ENCODE measurements at places on chromosomes 7 and 10. TPM values are rescaled to one million over a fixed set of nuclear protein-coding genes. Genes with fewer than 3 reads are reported as not detected.

- H3K27me3 ChIP-seq, result no peaks in the 10 kb centered on the region
- no peak for DNase-seq
- no peak overlapping the region for H3K4me3 ChIP-seq
- H3K4me1 ChIP-seq, result no peaks in the 10 kb centered on the region
- H3K27ac ChIP-seq, result no peak overlapping the region
- no peaks in the 10 kb centered on the region for H3K36me3 ChIP-seq
These were observed 10.4 kb downstream of the C10orf120 start for GRCh38 chr10:122689146-122689820.

- no peaks in the 10 kb centered on the region for H3K27me3 ChIP-seq
- H3K4me3 ChIP-seq, result no peak overlapping the region
- H3K4me1 ChIP-seq, result no peaks in the 10 kb centered on the region
- DNase-seq, result no peak
- H3K27ac ChIP-seq, result no peak overlapping the region
These were observed 53.6 kb upstream of the ZPBP start for GRCh38 chr7:50146692-50147091.

- DNase-seq, result no peak
- H3K36me3 ChIP-seq, result no peaks in the 10 kb centered on the region
- H3K27ac ChIP-seq, result no peak overlapping the region
- peak overlapping the region; percentile 89 for H3K4me3 ChIP-seq
These were observed 2.6 kb upstream of the ZNF503 start for GRCh38 chr10:75403939-75404814.

- no peak for DNase-seq
- no peaks in the 10 kb centered on the region for H3K4me1 ChIP-seq
- no peaks in the 10 kb centered on the region for H3K36me3 ChIP-seq
- no peak within 1 kb of the TSS for H3K27ac ChIP-seq
- H3K27me3 ChIP-seq, result no peaks in the 10 kb centered on the region
These were observed at the start of gene ZNF727 for GRCh38 chr7:64045301-64046040. Gene ZNF727 (plus strand): TSS chr7:64045434. CDS start chr7:64045622, 188 bp downstream.

DNA sequence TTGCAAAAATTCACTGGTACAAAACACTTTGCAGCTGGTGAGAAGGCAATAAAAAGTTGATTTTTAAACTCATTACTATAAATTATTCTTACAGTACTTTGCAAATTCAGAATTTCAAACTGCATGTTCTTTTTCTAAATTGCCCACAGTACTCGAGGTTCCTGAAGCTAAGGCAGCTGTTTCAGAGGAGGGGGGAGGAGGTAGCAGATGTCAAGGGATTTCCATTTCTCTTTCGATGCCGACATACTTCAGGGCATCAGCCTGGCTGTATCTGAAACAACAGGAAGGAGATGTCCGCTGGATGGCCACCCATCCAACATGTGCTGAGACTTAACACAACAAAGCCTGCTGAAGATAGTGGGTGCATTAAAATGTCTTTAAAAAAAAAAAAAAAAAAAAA lies 76.7 kb downstream of the EZH2 start:
- no peak overlapping the region for H3K27ac ChIP-seq
- H3K27me3 ChIP-seq, result no peaks in the 10 kb centered on the region
- no peak overlapping the region for H3K4me3 ChIP-seq
- no peaks in the 10 kb centered on the region for H3K4me1 ChIP-seq
- peaks cover 31% of the 10 kb centered on the region for H3K36me3 ChIP-seq
- DNase-seq, result no peak

- H3K27me3 ChIP-seq, result peaks cover 10% of the 10 kb centered on the region
- DNase-seq, result no peak
- no peaks in the 10 kb centered on the region for H3K4me1 ChIP-seq
- H3K36me3 ChIP-seq, result no peaks in the 10 kb centered on the region
These were observed 161.0 kb downstream of the HERPUD2 start for GRCh38 chr7:35533902-35534301.

DNA sequence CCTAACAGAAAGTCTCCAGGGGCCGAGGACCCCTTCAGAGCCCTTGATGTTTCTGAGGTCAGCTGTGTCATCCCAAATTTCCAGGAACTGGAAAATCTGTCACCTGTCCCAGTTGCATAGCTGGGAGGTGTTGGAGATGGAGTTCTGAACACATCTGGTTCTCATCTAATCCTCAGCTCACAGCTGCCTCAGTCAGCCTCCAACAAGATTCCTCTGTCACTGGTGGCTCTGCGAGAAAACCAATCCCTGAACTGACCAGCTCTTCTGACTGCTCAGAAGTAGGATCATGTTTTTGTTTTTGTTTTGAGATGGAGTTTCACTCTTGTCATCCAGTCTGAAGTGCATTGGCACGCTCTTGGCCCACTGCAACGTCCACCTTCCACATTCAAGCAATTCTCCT lies 37.6 kb upstream of the MYL10 start:
- peaks cover 5% of the 10 kb centered on the region for H3K27me3 ChIP-seq
- no peak for DNase-seq
- H3K27ac ChIP-seq, result no peak overlapping the region
- no peak overlapping the region for H3K4me3 ChIP-seq
- H3K4me1 ChIP-seq, result no peaks in the 10 kb centered on the region

GRCh38 chr10:62384447-62385081 lies 10.4 kb downstream of the ZNF365 start:
- DNase-seq, result peak; percentile 55
- H3K4me3 ChIP-seq, result peak overlapping the region; percentile 15
- H3K27ac ChIP-seq, result peak overlapping the region; percentile 92
- peaks cover 40% of the 10 kb centered on the region for H3K4me1 ChIP-seq
- no peaks in the 10 kb centered on the region for H3K36me3 ChIP-seq

DNA sequence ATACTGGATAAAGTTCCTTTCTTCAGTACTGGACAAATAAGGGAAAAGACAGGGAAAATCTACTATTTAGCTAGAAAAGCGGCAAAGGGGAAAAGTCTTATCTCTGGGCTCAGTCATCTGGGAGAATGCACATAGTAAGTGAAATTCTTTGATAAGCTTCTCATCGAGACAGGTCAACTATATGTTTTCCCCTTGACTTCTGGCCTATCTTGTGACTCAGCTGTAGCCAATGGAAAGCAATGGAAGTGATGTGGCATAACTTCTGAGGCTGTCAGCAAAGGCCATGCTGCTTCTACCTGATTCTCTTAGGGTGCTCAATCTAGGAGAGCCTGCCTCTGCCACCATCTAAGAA lies 91.9 kb downstream of the PCGF5 start:
- no peak overlapping the region for H3K27ac ChIP-seq
- H3K27me3 ChIP-seq, result no peaks in the 10 kb centered on the region
- H3K36me3 ChIP-seq, result no peaks in the 10 kb centered on the region
- peaks cover 8% of the 10 kb centered on the region for H3K4me1 ChIP-seq

DNA sequence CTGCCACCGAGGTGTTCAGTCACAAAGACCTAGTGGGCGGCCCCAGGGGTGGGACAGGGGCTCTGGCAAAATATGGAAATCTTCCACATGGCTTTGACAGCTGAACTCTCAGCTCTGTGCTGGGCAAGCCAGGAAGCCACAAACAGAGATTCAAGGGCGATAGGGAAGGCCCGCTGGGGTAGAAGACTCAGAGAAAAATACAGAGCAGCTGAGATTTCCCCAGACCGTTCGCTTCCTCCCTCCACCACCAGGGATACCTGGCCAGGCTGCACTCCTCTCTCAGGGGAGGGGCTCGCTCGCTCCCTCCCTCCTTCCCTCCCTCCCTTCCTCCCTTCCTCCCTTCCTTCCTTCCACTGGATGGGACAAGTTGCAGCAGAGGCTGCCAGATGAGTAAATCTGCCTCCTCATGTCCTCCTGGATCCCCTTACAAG lies 260.5 kb downstream of the PRPF18 start:
- peaks cover 10% of the 10 kb centered on the region for H3K4me1 ChIP-seq
- H3K27me3 ChIP-seq, result no peaks in the 10 kb centered on the region
- H3K27ac ChIP-seq, result no peak overlapping the region
- DNase-seq, result no peak
- H3K4me3 ChIP-seq, result no peak overlapping the region
- H3K36me3 ChIP-seq, result peaks cover 6% of the 10 kb centered on the region

DNA sequence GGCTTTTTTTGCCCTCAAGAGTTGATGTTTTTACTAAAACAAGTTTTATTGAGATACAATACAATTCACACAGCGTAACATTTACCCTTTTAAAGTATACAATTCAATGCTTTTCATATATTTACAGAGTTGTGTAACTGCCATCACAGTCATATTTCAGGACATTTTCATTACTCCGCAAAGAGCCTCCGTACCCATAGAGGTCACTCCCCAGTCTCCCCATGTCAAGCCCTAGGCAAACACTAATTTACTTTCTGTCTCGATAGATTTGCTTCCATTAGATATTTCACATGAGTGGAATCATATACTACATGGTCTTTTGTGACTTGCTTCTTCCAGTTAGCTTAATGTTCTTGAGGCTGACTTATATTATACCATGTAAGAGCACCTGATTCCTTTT lies 183.8 kb downstream of the PRKCQ start:
- peaks cover 8% of the 10 kb centered on the region for H3K4me1 ChIP-seq
- DNase-seq, result no peak
- no peak overlapping the region for H3K27ac ChIP-seq
- no peaks in the 10 kb centered on the region for H3K27me3 ChIP-seq
- no peaks in the 10 kb centered on the region for H3K36me3 ChIP-seq
- H3K4me3 ChIP-seq, result no peak overlapping the region

DNA sequence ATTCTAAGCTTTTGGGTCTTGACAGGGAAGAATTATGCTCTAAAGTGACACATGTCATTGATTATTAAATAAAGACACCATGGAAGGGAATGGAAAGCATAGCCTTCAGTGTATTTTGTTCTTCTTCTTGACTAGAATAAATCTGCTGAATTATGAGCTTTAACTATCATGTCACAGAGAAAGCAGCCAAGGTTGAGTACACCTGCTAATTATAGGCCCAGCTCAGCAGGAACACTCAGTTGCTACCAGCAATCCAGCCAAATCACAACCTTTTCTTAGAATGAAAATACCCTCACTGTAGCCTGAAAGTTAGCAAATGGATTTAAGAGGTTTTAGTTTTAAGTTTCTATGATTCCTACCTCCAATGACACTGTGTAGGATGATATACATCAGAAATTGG lies 225.3 kb upstream of the RHOBTB1 start:
- DNase-seq, result no peak
- no peaks in the 10 kb centered on the region for H3K36me3 ChIP-seq

- peaks cover 16% of the 10 kb centered on the region for H3K4me1 ChIP-seq
- H3K27me3 ChIP-seq, result no peaks in the 10 kb centered on the region
- no peak overlapping the region for H3K4me3 ChIP-seq
- DNase-seq, result no peak
These were observed 4.6 kb downstream of the UFSP1 start for GRCh38 chr7:100884736-100885439.

GRCh38 chr7:29140873-29141468 lies 5.4 kb downstream of the CPVL start:
- no peak overlapping the region for H3K4me3 ChIP-seq
- H3K27ac ChIP-seq, result no peak overlapping the region

DNA sequence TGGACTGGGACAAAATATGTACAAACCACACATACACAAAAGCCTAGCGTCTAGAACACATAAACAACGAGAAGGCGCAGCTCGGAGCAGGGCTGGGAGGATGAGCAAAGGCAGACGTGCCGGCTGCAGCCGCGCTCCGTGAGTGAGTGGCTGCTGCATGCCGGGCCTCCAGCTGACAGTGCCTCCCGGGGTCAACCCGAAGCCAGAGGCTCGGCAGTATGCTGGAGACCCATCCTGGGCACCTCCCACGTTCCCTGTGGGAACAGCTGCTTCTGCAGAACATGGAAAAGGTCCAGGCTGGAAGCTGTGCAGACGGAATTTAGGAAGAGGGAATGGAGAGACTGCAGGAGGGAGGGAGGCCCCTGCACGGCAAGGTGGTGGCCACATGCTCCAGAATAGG lies 3.6 kb upstream of the GPR146 start:
- H3K4me1 ChIP-seq, result peaks cover 19% of the 10 kb centered on the region
- DNase-seq, result no peak
- H3K4me3 ChIP-seq, result no peak overlapping the region
- H3K27me3 ChIP-seq, result no peaks in the 10 kb centered on the region
- H3K36me3 ChIP-seq, result no peaks in the 10 kb centered on the region

- H3K27ac ChIP-seq, result peak overlapping the region; percentile 28
- no peaks in the 10 kb centered on the region for H3K4me1 ChIP-seq
- peak; percentile 56 for DNase-seq
- no peaks in the 10 kb centered on the region for H3K36me3 ChIP-seq
- no peaks in the 10 kb centered on the region for H3K27me3 ChIP-seq
These were observed 234.3 kb upstream of the TEX47 start for GRCh38 chr7:89029864-89030263.

- H3K4me3 ChIP-seq, result no peak overlapping the region
- H3K27me3 ChIP-seq, result no peaks in the 10 kb centered on the region
- no peaks in the 10 kb centered on the region for H3K36me3 ChIP-seq
- no peak overlapping the region for H3K27ac ChIP-seq
These were observed 353.2 kb upstream of the KLF6 start for GRCh38 chr10:4138146-4138721.

- peaks cover 12% of the 10 kb centered on the region for H3K36me3 ChIP-seq
- no peaks in the 10 kb centered on the region for H3K4me1 ChIP-seq
- H3K4me3 ChIP-seq, result no peak overlapping the region
- no peaks in the 10 kb centered on the region for H3K27me3 ChIP-seq
These were observed 10.7 kb upstream of the NFKB2 start for GRCh38 chr10:102384606-102385429.

DNA sequence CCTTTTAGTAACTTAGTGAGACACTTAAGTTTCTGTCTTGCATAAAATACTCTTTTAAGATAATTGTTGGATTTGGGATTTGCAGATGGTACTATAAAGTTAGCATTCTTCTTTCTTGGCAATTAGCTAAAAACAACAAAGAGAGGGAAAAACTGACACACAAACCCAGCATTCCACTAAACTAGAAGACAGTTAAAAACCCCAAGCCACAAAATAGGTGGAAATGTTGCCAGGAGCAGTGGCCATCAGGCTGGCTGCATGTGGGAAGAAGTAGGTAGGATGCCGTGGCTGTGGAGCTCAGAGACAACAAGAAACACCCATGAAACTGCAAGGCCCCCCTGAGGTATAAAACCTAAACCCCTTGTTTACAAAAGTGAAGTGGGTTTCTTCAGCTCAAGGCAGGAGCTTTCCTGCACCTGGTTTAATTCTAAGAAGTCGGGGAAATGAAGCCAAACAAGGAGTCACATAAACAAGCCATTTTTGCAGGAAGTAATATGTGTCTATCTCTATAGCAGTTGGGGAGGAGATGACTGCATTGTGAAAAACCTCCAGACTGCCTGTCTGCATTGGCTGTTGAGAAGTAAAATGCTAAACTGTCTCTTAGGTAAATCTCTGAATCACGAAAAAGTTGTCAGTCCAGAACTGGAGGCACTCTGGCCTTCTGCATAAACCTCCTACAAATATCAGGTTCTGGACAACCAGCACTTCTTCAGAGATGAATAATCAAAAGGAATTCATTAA lies 9.5 kb downstream of the RAB18 start:
- H3K27me3 ChIP-seq, result no peaks in the 10 kb centered on the region
- H3K4me1 ChIP-seq, result no peaks in the 10 kb centered on the region
- peaks cover 11% of the 10 kb centered on the region for H3K36me3 ChIP-seq

INMT gene
- 0.09 TPM for total RNA-seq

NAPEPLD gene
- 8.7 TPM for total RNA-seq

MLXIPL gene
- total RNA-seq, result 0.41 TPM

AKR1E2 gene
- 1.4 TPM for total RNA-seq

KCNH2 gene
- total RNA-seq, result 4.6 TPM

RPS24 gene
- 1,230 TPM for total RNA-seq

IL6 gene
- total RNA-seq, result 2.5 TPM

CPA1 gene
- not detected for total RNA-seq
